ENCODE measurements at places on chromosomes 5 and 9.

GRCh38 chr9:76403352-76403751, 9.1 kb upstream of the RFK start:
- DNase-seq = no peak

GRCh38 chr9:81394881-81395675, 294.3 kb downstream of the TLE1 start:
- no peak for DNase-seq

DNA sequence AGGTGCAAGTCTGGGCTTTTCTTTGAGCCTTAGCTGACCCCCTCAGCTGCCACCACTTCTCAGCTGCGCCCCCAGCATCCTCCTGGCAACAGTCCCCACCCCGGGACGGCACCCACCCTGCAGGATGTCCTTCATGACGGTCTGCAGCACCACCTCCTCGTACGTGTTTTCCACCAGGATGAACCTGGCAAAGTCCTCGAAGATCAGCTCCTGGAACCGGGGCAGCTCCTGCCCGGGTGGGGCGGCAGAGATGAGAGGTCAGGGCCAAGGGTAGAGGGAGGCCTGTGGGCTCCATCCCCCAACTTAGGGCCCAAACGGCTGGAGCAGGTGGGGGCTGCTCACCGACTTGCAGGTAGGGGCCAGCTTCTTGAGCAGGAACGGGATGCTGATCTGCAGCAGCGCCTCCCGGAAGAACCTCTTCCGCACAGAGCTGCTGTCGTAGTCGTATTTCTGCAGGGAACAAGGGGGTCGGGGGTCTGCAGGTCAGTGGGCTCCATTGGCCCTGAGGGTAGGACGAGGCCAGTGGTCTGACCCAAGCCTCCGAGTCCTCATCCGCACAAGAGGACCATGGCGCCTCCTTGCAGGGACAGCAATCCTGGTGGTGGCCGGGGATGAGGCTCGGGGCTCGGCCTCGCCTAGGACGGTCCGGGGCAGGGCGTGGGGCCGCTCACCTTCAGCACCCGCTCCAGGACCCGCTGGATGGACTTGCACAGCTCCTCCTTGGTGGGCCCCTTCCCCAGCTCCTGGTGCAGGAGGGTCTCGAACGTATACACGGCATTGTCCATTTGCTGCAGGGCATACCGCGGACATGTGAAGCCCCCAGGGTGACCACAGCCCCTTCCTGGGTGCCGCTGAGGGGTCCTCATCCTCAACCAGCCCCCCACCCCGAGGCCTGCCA, 56.7 kb downstream of the LRSAM1 start:
- DNase-seq = no peak

GRCh38 chr9:113425072-113425471, 14.5 kb downstream of the C9orf43 start:
- no peak for DNase-seq

DNA sequence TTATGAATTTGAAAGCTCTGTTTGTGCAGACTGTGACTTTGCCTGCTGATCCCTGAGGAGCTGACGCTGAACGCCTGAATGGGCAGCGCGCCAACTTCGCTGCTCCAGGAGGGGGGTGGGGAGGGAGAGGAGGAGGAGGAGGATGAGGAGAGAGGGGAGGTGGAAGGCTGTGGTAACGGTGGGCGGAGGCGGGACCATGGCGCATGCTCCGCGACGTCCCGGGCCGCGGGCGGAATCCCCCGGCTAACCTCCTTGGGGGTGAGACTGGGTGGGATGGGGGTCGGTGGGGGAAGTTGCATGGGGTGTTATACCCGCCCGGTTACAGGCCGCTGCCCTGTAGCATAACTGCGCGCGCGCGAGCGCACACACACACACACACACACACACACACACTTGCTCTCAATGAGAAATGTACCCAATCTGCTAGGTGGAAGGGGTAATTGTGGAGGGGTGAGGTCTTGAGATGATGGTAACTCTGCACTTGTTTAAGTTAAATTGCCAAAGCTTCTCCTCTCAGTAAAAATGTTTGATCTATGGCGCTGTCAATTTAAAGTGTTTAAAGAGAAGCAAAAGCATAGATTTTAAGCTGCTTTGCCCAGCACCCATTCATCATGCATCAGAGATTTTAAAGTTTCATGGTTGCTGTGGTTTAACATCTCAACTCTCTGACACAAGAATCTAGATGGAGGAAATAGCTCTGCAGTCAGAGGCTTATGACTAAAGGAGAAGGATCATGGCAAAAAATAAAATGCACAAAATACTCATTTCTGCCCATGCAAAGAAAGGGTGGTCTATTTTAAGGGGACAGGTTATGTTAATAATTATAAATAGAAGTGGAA, 76.6 kb upstream of the TBCA start:
- no peak for DNase-seq

DNA sequence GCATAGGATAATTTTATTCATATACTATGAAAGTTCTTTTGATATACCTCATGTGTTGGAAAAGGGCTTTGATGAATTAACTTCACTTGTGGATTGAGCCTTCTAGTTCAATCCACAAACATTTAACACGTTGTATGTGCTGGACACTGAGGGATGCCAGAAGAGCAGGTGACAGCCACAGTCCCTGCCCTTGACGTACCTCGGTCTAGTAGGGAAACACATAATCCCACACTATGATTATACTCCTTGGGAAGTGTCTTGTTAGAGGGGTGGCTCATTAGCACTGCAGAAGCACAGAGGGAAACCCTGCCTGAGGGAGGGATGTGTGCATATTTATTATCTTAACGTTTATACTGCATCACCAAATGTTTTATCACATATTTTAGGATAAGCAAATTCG, 61.2 kb downstream of the PIK3R1 start:
- DNase-seq = no peak

- no peak for DNase-seq
Measured at GRCh38 chr5:169670769-169671525, 33.9 kb downstream of the DOCK2 start.

DNA sequence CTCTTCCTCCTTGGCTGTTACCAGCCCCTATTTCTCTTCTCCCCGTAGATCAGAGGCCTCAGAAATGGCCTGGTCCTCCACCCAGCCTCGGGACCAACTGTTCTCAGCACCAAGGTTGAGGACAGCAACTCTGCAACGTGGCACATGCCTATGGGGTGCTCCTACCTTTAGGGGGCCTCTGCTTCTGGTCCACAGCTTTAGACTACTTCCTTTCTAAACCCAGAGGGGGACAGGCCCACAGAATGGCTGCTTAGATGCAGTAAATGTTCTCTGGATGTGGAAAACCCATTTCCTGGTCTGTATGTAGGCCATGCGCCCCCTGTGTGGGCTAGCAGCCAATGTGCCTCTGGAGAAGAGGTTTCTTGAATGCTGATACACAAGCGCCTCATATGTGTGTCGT, 68.4 kb downstream of the NRG2 start:
- DNase-seq = no peak

DNA sequence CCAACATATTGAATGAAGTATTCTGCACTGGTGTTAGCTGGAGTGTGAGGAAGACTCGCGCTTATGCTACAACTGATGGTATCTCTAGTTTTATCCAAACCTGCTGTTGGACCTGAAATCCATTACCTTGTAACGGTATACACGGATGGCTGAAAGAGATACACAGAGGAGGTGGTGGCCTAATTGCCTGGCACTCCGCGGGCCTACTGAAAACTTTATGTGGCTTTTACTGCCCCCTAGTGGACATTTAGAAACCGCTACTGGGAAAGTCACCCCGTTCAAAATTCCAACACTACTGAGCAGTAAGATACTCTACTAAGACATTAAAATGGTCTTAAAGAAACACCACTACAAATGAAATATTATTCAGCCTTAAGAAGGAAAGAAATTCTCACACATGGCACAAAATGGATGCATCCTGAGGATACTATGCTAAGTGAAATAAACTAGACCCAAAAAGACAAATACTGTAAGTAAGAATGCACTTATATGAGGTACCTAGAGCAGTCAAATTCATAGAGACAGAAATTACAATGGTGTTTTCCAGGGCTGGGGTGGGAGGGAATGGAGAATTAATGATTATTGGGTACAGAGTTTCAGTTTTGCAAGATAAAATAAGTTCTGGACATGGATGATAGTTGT, 100.4 kb downstream of the TTLL11 start:
- DNase-seq = peak; percentile 58

DNA sequence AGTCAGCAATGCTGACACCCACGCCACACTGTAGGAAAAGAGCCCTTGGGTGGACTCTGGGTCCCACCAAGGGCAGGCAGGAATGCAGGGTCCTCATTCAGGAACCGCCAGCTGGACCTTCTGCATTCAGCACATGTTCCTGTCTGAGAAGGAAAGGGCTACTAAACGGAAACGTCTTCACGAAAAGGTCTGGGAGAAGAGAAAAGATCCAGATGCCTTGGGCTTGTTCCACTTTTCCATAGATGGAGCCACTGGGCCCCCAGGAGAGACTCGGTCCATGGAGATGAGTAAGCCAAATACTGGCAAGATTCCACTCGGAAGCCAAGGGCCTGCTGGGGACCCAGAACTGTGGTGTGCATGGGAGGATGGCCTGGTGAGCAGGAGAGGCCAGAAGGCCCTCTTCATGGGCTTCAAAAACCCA, 38.4 kb downstream of the LHFPL2 start:
- no peak for DNase-seq

DNA sequence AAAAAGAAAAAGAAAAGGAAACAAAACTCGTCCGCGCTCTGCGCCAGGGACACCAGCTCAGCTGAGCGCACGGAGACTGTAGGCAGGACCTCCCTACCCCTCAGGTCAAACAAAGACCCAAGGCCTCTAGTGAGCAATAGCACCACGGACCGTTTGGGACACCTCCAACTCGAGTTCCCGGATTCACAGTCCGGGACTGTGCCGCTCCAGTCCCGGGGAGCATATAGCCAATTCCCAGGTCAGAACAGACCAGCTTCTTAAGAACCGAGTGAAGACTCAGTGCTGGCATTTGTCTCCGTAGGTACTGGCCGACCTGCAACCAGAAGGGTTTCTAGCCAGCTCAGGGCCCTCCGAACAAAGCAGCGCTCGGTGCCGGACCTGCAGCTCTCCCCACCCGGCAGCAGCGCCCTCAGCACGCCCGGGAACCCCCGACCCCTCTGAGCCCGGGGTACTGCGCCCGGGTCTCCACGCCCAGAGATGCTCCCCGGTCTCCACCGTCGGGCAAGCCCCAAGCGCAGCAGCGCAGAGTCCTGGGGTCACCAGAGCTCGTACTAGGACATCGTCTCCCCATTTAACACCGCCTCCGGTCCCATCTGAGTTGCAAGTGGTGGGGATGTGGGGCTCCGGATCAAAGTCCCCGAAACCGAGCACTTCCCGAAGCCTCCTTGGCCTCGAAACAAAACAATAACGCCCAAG, 591 bp downstream of the ABCA1 start:
- DNase-seq = no peak

DNA sequence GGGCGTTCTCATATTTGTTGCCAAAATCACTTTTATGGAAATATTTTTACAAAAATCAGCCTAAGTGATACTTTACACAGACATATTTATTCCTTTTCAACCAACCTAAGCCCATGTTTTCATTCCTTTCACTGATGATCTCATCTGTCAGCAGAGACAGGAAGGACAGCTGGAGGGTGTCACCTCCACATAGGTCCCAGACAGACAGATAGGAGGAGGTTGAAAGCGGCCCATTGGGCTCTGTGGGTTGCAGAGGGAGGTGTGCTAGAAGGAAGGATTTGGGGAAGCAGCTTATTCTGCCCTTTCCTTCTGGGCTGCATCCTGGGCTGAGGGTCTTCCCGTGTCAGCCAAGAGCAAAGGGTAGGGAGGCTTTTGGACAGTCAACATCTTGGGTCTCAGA, 26.0 kb upstream of the SEMA4D start:
- DNase-seq = no peak

- no peak for DNase-seq
Measured at GRCh38 chr5:123520677-123521247, 8.8 kb downstream of the CSNK1G3 start.

- no peak for DNase-seq
Measured at GRCh38 chr5:131720714-131721113, 76.1 kb downstream of the FNIP1 start.

DNA sequence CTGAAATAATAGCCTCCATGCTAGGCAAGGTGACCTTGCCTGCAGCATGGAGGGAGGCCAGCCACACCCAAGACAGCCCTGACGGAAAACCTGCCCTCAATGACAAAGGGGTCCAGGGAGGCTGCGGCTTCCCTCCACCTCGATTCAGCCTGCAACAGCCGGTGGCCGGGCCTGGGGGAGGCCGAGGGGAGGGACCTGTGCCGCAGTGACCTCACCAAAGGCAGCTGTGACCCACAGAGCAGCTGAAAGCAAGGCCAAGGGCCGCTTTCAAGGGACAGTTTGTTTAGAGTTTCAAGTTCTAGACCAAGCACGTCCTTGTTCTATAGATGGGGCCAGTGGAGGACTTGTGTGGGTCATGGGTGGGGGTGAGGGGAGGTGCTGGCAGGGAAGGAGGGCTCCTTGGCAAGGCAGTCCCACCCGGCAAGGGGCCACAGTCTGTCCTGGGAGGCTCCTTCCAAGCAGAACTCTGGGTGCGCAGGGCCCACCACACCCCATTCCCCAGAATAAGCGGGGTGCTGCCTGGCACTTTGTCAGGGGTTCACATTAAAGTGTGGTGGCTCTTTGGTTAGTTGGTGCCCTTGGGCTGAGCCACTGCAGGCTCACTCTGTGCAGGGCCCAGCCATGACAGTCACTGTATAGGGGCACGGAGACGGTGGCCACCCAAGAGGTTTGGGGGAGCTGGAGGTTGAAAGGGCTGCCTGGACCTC, 226.5 kb downstream of the FANCC start:
- DNase-seq = no peak

DNA sequence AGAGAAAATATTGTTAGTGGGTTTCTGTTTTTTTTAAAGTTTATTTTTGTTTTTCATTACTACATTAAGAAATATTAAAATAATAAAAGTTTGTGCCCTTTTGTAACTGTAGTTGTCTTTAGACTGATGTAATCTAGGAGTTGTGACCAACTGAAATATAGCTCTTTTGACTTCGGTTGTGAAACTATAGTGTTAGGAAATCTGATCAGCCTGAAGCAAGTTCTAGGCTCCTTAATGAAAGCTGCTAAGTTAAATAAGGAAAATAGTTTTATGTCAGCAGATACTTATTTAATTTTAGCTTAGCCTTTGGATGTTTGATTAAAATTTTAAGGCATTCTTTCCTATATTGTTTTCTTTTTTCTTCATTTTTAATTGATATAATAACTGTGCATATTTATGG, 14.2 kb downstream of the AP3S1 start:
- no peak for DNase-seq

GRCh38 chr5:151056379-151057325, 24.2 kb downstream of the TNIP1 start:
- DNase-seq = no peak

GRCh38 chr9:119689879-119690278, 320.6 kb upstream of the BRINP1 start:
- DNase-seq = no peak

DNA sequence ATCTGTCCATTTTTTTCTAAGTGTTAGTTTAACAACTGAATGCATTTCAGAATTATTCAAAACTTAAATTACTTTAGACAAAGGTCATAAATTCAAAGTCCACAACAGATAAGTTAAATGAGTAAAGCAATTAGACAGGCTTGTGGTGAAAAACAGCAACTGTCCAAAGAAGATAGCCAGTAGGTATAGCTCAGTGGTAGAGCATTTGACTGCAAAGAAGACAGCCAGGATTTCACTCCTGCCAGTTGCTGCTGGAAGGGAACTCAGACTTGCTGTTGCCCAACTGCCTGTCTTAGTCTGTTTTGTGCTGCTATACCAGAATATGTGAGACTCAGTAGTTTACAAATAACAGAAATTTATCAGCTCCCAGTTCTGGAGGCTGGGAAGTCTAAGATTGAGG, 10.0 kb downstream of the FANCC start:
- DNase-seq = no peak
